PC-9 (cell line): ENCODE measurements at places on chromosomes 12 and 14. TPM values are rescaled to one million over a fixed set of nuclear protein-coding genes. Genes with fewer than 3 reads are reported as not detected.

- DNase-seq, result no peak
These were observed 61.3 kb downstream of the CCDC88C start for GRCh38 chr14:91356181-91356763.

- no peak for DNase-seq
These were observed 13.8 kb downstream of the SLC7A8 start for GRCh38 chr14:23169622-23170021.

DNA sequence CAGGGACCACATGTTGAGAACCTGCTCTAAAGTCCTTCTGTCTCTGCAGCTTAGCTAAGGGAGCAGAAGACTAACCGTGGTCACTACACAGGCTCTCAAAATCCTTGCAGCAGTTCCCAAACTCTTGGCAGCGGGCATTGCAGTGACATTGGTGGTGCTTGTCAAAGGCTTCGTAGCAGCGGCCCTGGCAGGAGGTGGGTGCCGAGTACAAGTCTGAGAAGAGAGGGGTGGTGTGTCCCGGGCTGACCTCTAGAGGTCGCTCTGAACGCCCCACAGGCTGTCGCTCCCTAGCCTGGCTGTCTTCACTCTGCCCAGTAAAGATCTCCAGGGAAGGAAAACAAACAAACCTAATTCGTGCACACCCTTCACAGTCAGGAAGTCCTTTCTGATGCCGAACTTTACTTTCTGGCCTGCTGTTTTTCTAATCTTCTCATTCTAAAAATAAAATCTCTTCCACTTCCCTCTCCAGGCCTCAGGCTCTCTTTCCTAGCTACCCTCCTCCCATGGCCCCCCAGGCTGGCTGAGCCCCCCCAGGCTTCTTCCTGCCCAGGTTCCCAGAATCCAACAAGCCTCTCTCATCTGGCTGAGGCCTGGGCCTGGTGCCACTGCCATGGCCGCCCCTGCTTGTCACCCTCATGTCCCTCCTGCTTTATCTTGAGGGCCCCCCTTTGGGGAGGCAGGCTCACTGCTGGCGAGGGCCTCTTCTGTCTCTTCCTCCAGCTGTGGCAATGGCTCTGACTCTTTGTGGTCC is 7.7 kb downstream of the ENDOU start:
- peak; percentile 79 for DNase-seq

DNA sequence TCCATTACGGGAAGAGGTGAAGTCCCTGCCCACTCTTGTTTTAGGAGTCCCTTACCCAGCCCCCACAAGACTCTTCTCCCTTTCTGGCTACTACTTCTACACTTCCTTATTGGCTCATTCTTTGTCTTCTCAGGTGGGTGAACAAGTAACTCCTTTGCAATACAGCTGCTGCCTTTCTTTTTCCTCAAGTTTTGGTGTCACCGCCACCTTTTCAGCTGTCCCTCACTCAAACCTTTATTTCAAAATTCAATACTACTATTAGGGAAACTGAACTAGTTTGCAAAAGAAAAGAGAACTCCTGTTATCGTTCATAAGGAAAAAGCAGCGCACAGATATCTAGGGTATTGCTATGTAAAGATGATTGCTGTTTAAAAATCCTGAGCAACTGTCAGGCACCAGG is 6.1 kb downstream of the RSRC2 start:
- no peak for DNase-seq

- no peak for DNase-seq
These were observed 36.8 kb downstream of the DMAC2L start for GRCh38 chr14:50348933-50349332.

SIX1 gene
- 8.1 and 9.4 TPM in 2 replicates for total RNA-seq

DNA sequence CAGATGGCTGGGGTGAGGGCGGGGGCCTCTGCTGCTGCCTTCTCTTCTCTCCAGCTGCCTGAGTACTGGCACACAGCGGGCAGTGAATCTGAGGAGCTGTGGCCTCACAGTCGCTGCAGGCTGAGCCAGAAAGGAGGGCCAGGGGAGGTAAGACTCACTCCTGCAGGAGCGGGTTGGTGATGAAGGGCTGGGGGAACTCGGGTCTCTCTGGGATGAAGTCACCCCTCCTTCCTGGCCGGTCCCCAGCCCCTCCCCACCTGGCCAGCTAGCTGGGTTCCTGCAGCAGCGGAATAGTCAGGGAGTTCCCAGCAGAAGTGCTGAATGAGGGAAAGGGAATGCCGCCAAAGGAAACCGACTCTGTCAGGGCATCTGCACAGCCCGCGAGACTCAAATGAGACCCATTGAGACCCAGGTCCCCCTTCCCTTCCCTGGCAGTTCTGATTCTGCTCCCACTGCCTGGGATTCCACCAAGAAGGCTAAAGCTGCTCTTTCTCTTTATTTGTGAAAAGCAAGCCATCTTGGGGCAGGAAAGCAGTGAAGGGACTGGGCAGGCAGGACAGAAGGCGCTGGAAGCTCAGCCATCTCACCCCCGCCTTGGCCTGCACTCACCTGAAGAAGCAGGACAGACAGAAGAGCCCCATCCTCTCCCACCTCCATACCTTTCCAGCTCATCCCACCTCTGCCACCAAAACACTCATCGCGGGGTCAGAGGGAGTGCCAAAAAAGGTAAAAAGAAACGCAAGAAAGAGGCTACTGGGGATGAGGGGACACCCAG is 5.3 kb downstream of the NGB start:
- DNase-seq, result no peak

- no peak for DNase-seq
These were observed 116.2 kb upstream of the ARID2 start for GRCh38 chr12:45613296-45613695.

DAO gene
- not detected in 2 replicates for total RNA-seq

GRCh38 chr12:103547929-103548328 is 39.1 kb upstream of the STAB2 start:
- no peak for DNase-seq

GRCh38 chr14:102998393-102998792 is 59.0 kb downstream of the CDC42BPB start:
- DNase-seq, result no peak

- no peak for DNase-seq
These were observed 9.6 kb upstream of the RNASE1 start for GRCh38 chr14:20811986-20812975.

FITM1 gene
- 0.48 and 0.72 TPM in 2 replicates for total RNA-seq

- DNase-seq, result no peak
These were observed 231.3 kb downstream of the ZFP36L1 start for GRCh38 chr14:68561531-68562007.

DNA sequence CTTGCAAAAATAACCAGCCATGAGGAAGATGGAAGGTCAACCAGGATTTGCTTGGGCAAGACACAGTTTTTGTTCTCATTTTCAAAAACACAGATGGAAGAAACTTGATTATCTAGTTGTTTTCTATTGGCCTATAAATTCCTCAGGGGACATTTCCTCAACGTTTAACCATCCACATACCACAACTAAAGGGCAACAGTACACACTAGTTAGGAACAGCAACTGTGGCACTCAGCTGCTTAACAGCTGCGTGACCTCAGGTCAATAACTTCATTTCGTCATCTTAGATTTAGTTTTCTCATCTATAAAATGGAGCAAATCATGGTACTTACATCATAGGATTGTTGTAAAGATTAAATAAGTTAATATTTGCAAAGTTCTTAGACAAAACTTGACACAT is 18.7 kb downstream of the SSTR1 start:
- no peak for DNase-seq

TRIP11 gene
- total RNA-seq, result 18.0 and 22.0 TPM in 2 replicates

- no peak for DNase-seq
These were observed 102.5 kb downstream of the FGD4 start for GRCh38 chr12:32501835-32502333.

DNA sequence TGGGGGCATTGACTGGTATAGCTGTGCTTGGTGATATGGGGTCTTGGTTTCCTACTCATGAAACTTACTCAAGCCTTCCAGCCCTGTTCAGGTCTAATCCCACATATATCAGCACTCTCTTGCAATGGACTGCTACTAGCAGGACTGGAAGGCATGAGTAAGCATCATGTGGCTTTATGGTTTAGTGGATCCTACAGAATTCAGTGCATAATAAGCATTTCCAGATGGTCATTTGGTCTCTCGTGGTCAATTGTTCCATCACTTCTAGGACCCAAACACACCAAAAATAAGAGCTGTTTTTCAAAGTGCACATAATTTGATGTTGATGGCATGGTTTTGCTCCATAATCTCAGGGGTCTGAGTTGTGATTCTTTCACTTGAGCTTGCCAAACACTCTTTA is 114.4 kb downstream of the LMNTD1 start:
- DNase-seq, result no peak

DPY19L2 gene
- not detected in 2 replicates for total RNA-seq

DNA sequence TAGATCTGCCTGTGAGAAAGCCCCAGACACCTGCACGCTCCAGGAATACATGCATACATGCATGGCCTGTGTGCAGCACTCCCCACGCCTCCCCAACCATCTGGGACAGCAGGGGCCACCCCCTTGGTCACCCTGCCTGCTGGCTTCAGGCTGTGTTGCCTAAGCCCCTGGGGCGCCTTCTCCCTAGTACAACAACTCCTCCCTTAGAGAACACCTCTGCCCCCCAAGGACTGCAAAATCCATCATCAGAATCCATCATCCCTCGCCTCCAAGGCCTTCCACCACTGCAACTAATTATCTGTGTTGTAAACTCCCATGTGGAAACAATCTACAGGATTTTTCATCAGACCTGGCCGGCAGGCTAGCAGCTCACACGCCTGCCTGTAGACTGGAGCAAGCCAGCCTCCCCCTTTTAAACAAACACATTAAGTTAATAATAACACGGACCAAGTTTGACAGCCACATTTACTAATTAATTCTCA is 36.8 kb downstream of the ZFP36L1 start:
- DNase-seq, result no peak

LYZ gene
- total RNA-seq, result not detected in 2 replicates

DNA sequence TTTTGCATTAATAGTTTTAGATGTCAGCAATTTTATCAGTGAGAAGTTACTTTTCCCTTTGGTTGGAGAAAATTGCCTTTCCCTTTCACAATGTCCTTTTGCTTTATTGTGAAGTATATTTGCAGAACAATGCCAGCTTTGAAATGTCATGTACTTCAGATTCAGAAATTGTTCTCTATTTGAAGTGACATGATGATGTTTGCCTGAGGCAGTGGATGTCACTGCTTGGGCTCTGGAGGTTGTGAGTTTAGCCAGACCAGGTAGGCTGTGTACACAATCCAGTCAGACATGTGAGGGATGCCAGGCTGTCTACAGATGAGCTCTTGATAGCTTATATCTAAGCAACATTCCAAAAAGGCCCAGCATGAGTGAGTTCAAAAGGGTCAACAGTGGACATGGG is 451.9 kb upstream of the FBXO33 start:
- no peak for DNase-seq

DNA sequence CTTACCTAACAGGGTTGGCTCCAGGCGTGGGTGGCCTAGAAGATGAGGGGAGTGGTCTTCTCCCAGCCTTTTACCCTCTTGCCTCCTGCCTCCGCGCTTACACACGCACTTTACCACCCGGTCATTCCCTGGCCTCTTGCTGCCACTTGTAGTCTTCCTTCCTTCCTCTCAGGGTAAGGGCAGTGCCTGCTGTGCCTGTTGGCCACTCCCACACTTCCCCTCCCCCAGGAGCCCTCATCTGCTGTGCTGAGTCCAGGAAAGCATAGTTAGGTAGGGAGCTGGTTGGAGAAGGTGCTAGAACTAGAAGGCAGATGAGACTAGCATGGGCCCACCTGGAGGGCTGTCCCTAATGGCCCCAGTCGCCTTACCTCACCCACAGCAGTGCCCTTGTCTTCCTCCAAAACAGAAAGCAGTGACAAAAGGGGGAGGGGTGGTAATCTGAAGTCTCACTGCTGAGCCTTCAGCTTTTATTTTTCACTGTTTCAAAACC is 54.3 kb upstream of the SRSF5 start:
- DNase-seq, result peak; percentile 33

GRCh38 chr14:90610346-90611040 is 205.7 kb downstream of the TTC7B start:
- DNase-seq, result no peak

DNA sequence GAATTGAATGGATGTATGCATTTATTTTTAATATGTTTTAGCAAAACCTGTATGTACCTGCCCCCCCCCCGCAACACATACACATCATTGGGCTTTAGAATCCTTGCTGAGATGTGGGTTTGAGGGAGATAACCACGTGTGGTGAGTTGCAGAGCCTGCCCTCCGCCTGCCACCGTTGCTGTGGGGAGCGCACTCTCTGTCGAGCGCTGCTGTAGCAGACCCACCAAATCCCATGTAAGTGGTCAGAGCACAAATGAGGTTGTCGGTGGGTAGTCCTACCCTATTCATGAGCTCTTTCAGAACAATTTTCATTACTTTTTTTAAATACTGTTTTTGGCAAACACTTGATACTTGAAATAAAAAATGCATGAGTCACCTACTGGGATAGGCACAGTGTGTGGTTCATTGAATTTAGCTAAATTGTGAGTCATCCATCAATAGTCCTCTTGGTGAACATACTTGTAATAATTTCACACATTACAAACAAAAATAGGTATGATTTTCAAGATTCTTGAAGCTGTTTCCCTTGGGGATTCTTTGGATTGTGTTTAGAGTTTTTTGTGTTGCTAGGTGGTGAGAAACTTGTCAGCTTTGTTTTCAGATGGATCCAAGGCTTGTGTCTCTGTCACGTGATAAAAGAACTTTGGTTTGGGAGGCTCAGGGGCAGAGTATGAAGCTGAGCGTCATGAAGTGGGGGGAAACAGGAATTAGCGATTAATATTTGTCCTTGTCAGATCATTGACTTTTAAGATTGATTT is 107.6 kb downstream of the PTCSC3 start:
- peak; percentile 82 for DNase-seq

- DNase-seq, result no peak
These were observed 467 bp upstream of the JAG2 start for GRCh38 chr14:105168979-105169507.

DNA sequence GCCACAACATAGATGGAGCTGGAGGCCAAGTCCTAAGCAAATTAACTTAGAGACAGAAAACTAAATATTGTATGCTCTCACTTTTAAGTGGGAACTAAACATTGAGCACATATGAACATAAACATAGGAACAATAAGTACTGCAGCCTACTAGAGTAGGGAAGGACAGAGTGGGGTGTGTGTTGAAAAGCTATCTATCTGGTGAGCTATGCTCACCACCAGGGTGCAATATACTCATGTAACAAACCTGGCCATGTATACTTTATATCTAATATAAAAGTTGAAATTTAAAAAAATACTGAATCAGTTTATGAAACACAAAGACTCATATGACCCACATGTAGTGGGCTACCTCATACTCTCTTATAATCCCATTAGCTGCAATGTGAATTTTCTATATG is 1305.0 kb downstream of the LRFN5 start:
- no peak for DNase-seq

SOCS2 gene
- total RNA-seq, result 9.2 and 11.1 TPM in 2 replicates

HOXC4 gene
- 3.8 and 4.7 TPM in 2 replicates for total RNA-seq

GRCh38 chr12:116784238-116784612 is 46.1 kb downstream of the RNFT2 start:
- DNase-seq, result no peak

DPPA3 gene
- not detected in 2 replicates for total RNA-seq

RPGRIP1 gene
- total RNA-seq, result 0.75 and 2.1 TPM in 2 replicates

SLC8A3 gene
- total RNA-seq, result not detected in 2 replicates

ZNF605 gene
- 10.9 and 13.5 TPM in 2 replicates for total RNA-seq
